ENCODE measurements at places on chromosomes 3 and 15.

DNA sequence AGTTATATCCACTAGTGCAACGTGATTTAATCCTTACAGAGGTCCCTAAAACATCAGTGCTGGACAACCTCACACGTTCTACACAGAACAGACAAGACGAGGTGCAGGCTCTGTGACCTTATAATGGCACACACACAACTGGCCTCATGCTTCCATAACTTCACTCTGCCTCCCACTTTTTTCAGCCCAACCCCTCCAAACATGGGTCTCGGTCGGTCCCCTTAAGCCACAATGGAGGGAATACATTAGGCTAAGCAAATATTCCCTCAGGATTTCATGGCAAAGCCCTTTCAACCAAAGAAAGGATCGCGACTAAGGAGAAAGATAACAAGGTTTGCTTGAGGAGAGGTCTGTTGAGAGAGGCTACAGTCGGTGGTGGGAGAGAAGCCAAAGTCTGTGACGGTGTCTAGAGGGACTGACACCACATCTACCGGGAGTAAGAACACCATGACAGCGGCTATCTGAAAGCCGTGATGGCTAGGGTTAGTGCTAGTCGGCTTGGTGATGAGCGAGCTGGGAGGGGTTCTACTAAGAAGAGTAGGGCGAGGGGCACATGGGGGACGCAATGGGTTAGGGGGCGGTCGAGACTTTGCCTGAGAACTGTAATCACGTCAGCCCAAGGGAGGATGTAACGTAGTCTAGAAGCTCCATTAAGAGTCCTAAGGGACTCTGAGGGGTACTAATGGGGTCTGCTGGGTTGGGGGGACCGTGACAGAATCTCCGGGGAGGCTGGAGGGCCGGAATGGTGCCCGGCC is 1.0 kb downstream of the MYO9A start:
- DNase-seq = no peak

- DNase-seq = no peak
Observed at GRCh38 chr3:60877188-60877587, 374.1 kb downstream of the FHIT start.

DNA sequence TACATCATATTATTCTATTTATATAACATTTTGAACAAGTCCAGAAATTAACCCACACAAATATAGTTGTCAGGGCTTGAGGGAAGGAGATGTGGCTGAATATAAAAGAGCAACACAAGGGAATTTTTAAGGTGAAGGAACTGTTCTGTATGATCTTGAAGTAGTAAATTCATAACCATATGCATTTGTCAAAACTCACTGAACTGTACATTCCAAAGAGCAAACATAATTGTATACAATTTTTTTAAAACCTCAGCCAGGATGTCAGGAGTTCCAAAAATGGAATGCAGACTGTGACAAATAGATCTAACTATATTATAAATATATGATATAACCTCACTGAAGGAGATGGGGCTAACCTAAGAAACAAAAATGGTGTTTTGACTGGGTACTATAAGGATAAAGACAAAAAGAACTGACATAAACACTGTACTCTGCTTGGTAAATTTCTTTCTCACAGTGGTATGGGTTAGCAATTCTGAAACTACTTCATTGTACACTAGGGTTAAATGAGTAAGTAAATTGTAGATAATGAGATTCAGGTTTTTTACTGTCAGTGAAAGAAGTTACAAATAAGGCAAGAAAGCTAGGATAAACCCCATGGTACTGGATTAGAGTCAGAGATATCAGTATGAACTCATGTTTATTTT is 14.4 kb downstream of the GOLGB1 start:
- DNase-seq = no peak

DNA sequence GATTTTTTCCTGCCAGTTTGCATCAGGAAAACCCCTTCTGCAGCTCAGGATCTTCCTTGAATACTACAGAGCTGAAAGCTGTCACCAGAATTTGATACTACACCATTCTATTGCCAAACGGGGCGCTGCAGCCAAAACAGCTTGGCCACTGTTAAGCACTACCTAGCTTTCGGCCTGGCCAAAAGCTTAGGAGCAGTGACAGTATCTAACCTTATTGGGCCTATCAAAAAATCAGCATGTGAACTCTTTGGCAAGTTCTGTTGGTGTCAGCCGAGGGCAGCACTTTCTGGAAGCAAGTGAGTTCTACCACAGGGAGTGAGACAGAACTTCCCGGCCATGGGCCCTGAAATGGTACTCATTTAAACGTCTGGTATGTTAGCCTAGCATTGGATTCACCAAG is 16.1 kb upstream of the GYG1 start:
- DNase-seq = no peak

All from MM.1S (cell line).